ENCODE measurements at places on chromosomes 3 and 15. TPM values are rescaled to one million over a fixed set of nuclear protein-coding genes. Genes with fewer than 3 reads are reported as not detected.

The RABL3 gene
- polyA plus RNA-seq, result 33.2 TPM

The NECTIN3 gene
- polyA plus RNA-seq, result 42.1 TPM

The MORC1 gene
- polyA plus RNA-seq, result 0.57 TPM

The GP5 gene
- polyA plus RNA-seq, result 0.40 TPM

The SKOR1 gene
- polyA plus RNA-seq, result 0.70 TPM

The LNP1 gene
- 6.8 TPM for polyA plus RNA-seq

The GNAT1 gene
- not detected for polyA plus RNA-seq

The LRRC31 gene
- polyA plus RNA-seq, result 0.38 TPM

The USP8 gene
- polyA plus RNA-seq, result 67.5 TPM
